Stimulated activated naive CD4-positive, alpha-beta T cell treated with Interleukin-2 at 50 U/mL for 16 hours (primary cell): ENCODE measurements at places on chromosomes 11 and 22.

- peak; percentile 94 for DNase-seq
These were observed at the start of gene SLC25A45 for GRCh38 chr11:65382033-65382803. Gene SLC25A45 (minus strand): TSS chr11:65382646. CDS start chr11:65381951, 695 bp downstream.

DNA sequence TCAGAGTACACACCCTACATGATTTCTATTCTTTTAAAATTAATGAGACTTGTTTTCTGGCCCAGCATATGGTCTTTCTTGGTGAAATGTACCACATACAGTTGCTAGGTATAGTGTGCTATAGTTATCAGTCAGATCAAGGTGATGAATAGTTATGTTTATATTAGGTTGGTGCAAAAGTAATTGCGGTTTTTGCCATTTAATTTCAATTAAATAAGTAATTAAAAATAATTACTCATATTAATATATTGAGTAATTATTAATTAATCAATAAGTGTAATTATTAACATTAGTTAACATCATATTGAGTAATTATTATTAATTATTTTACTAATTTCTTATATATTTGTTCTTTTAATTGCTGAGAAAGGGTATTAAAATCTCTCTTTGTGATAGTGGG lies 56.1 kb downstream of the MYEOV start:
- no peak for DNase-seq

DNA sequence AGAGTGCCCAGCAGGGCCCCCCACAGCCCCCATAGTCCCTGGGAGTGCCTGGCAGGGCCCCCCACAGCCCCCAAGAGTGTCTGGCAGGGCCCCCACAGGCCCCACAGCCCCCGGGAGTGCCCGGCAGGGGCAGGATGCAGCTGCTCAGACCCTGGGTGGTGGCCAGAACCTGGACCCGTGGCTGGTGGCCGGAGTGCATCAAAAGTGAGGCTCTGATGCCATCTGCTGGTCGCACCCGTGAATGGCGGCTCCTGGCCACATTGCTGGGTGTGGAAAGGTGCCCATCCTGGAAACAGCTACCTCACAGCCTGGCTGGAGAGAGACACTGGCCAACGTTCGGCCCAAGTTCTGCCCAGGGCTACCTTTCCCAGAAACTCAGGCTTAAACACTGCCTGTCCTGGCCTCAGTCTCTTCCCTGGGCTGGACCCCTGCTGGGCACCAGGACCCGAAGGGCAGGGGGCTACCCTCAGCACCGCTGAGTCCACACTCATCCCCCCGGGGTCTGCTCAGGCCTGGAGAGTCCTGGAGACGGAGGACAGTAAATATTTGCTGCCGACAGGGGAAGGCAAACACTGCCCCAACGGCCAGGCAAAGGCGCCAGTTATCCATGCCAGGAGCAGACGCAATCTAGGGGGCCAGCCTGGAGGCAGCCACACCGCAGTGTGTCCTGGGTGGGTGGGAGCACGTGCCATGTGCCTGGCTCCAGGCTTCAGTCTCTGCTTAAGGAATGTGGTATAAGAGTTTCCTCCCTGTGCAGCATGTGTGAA lies 4.4 kb downstream of the INS start:
- peak; percentile 22 for DNase-seq

DNA sequence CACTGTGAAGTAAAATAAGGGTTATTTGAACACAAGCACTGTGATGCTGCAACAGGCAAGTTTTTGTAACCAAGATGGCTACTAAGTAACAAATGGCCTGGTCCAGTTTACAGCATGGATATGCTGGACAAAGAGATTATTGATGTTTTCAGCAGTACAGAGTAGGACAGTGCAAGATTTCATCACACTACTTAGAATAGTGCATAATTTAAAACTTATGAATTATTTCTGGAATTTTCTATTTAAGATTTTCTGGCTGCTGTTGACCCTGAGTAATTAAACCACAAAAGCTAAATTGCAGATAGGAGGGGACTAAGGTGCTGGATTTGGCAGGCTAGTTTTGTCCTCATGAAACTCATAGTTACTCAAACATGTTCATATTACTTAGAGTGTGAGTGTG lies 33.1 kb downstream of the CEP295 start:
- no peak for DNase-seq

GRCh38 chr11:76798671-76799065 lies 15.5 kb downstream of the TSKU start:
- DNase-seq = no peak

DNA sequence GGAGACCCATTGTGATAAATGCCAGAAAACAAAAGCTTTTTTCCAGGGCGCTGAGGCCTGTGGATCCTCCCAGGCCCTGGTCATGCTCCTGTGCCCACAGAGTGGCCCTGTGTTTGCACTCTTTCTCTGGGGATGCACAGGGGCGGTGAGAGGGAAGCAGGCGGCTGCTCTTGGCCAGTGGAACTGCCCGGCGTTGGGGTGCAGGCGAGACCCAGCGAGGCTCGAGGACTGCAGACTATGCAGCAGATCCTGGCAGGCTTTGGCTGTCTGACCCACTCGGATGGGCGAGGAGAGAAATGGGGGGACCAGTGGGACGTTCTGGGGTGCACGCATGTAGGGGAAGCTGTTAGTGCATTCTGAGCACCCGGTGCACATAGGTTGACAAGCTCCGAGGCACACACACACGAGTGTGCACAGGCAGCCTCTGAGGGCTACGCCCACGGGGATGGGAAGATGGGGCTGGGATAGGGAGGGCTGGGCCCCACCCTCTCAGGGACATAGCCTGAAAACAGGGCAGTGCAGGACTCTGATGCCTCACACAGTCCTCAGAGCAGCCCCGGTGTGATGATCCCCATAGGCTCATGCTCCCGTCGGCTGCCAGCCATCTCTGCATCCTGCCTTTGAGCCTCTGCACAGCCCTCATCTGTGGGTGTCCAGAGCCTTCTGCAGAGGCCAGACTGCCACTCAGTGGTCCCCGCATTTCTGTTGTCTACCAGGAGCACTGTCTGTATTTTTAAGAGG lies 1233.5 kb downstream of the BRD1 start:
- DNase-seq = no peak

- DNase-seq = no peak
These were observed 1.5 kb downstream of the ATG13 start for GRCh38 chr11:46618837-46619236.

DNA sequence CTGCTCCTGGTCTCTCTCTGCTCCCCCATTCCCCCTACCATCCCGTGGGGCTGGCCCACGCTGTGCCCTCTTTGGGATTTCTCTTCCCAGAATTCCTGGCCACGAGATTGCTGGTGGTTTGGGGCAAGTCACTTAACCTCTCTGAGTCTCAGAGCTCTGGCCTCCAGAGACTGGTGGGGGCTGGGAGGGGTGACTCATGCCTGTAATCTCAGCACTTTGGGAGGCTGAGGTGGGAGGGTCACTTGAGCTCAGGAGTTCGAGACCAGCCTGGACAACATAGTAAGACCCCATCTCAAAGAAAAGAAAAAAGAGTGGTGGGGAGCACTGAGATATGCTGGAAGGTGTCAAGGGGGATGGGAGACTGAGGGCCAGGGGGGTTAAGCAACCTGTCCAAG lies 18.3 kb downstream of the OTUB1 start:
- DNase-seq = no peak

DNA sequence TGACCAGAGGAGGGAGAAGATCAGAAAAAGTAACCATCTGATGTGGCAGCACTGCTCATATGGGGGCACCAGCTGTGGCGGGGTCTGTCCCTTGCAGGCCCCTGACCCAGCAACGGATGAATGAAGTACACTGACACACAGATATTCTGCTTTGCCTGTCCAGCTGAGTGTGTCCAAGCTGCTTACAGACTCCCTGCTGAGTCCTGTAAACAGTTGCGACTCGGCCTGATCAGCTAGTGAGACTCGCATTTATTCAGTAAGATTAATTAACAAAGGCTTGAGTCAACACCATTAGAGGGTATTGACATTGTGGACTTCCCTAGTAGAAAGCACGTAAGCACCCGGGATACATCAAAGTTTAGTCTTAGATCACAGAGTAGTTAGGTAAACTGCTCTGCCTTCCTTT lies 15.3 kb upstream of the OR10D3 start:
- DNase-seq = no peak

- no peak for DNase-seq
These were observed 121.8 kb downstream of the INSC start for GRCh38 chr11:15236559-15236958.

DNA sequence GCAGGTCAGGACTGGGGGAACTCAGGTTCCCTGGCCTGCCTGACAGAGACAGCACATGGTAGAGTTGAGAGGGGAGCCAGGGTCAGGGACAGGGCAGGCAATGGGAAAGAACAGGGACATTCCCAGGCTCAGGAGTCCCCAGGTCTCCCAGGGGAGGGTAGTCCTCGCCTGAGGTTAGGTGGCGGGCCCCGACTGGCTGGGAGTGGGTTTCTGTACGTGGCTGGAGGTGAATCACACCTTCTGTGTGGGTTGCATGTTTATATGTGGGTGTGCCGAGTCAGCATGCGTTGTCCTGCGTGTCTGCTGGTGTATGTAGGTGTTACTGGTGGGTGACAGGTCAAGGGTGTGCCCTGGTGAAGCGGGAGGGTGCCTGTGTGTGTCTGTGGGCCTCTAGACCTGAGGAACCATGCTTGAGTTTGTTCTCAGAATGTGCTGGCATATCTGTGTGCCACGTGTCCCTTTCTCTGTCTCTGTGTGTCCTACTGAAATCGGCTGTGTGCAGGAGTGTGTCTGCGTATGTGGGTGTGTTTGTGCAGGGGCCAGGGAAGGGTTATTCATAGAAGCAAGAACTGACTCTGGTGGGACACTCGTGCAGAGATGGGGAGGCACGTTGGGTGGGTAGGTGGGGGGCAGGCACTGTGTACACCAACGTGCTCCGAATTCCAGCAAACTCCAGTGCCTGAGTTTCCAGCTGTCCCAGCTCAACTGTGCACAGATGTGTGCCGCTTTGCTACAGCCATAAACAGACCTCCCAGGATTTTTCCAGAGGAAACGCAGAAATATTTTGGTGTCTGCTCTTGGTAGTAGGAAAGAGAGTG lies 23.8 kb upstream of the OAF start:
- peak; percentile 15 for DNase-seq

DNA sequence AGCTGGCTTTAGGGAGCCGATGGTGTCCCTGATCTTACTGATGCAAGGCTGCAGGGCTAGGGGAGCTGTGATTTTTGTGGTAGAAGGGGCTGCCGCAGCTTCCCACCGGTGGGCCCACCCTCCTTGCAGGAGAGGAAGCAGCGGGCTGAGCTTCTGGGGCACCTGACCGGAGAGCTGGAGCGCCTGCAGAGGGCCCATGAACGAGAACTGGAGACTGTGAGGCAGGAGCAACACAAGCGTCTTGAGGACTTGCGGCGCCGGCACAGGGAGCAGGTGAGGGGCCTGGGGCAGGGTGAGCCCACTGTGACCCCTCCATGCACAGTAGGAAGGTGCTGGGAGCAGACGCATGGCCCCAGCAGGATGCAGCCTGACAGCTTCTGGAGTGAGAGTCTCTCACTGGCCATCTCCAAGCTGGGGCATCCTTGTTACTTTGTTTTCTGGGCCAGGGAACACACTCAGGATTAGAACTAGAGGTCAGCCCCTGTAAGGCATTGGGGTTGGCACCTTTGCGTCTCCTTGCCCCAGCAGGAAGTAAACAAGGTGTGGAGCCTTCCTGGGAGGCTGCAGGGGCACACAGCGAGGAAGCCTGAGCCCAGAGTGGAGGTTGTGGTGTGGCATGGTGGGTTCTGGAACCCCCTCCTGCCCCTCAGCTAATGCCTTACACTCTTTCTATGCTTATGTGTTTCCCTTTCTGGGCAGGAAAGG lies 66.7 kb downstream of the CEP164 start:
- no peak for DNase-seq

DNA sequence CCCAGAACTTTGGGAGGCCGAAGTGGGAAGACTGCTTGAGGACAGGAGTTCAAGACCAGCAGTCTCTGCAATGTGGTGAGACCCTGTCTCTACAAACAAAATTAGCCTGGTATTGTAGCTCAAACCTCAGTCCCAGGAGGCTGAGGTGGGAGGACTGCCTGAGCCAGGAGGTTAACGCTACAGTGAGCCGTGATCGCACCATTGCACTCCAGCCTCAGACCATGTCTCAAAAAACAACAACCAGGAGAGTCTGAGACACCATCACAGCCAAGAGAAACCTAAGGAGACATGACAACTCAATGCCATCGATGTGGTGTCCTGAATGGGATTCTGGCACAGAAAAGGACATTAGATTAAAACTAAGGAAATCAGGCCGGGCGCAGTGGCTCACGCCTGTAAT lies 28.3 kb upstream of the KDM2A start:
- DNase-seq = no peak

DNA sequence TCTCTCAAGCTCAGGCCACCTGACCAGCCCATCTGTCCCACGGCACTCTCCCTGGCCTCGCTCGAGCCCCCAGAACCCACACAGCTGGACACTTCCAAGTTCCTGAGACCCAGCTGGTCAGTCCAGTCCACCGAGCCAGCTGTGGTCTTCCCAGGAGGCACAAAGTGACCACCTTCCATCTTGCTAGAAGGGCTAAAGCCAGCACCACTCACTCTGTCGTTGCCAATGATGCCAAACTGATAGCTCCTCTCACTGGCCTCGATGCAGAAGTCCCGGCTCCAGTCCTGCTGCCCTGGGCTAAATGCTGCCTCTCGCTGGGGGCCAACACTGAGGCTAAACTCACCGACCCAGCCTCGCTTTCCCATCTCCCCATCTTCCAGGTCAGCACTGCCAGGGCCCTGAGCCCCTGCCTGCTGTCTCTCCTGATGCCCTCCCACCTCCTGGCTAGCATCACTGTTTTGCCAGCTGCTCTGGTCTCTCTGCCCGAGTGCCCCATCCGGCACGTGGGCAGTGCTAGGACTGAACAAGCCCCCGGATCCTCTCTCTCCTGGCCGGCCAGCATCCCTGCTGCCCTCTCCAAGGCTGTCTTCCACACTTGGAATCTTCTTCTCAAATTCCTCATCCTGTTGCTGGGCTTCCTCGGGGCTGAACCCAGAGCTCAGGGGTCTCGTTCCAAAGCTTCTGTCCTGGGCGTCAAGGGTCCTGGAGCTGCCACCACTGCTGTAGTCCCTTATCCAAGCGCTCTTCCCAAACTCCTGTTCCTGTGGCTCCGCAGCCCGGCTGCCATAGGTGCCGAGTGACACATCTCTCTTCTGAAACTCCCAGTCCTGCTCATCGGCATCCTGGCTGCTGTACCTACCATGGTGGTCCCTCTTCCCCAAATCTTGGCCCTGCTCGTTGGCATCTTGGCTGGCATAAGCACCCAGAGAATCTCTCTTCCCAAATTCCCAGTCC lies 15.4 kb downstream of the TNKS1BP1 start:
- DNase-seq = no peak

- DNase-seq = no peak
These were observed 63.5 kb downstream of the APOL1 start for GRCh38 chr22:36316419-36316818.

GRCh38 chr22:21055880-21056319 lies 10.2 kb downstream of the LRRC74B start:
- no peak for DNase-seq

DNA sequence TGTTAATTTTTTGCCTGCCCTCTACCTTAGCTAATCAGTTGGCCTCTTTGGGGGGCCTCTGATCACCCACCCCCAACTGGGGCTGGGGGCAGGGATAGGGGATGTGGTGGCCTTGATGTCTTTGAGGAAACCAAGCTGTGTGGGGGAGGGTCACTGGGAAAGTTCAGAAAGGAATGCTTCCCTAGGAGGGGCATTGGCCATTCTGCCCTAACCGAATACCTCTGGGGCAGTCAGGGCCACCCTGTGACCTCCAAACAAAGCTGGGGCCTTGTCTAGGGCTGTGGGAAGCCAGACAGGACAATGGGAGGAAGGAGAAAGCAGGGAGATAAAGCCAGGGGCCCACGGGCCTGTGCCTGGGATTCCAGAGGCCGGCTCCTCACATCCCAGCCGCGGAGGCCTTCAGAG lies 97.5 kb downstream of the TSPAN18 start:
- no peak for DNase-seq
